ENCODE measurements at places on chromosomes 6 and 20.
A peak's percentile ranks its signal among the peaks of the same experiment; 100 is the strongest.

GRCh38 chr6:3808199-3808598 is 41.0 kb upstream of the FAM50B start:
- peak; percentile 38 for DNase-seq

GRCh38 chr20:63533871-63534393 is 3.2 kb downstream of the PTK6 start:
- no peak for DNase-seq

- DNase-seq = peak; percentile 57
Observed at GRCh38 chr6:143200167-143200770, 139.6 kb downstream of the AIG1 start.

DNA sequence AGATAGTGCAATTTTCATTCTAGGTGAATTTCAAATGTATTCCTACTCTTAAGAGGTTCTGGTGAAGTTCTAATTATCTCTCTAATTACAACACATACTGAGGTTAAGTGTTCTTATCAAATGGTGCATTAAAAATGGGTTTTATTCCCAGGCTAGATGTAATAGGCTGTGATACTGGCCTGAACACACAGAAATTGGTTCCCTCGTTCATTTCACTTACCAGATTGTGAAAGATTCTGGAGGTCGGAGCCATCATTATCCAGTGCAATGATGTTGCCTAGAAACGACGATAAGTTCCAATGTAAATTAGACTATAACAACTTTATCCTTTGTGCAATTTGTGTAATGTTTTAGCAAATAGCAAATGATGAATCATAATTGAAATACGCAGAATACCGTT is 172.6 kb upstream of the SOX4 start:
- no peak for DNase-seq

GRCh38 chr20:10470276-10470675 is 35.2 kb downstream of the SLX4IP start:
- DNase-seq = no peak

GRCh38 chr6:158775832-158776231 is 43.3 kb downstream of the EZR start:
- DNase-seq = no peak

DNA sequence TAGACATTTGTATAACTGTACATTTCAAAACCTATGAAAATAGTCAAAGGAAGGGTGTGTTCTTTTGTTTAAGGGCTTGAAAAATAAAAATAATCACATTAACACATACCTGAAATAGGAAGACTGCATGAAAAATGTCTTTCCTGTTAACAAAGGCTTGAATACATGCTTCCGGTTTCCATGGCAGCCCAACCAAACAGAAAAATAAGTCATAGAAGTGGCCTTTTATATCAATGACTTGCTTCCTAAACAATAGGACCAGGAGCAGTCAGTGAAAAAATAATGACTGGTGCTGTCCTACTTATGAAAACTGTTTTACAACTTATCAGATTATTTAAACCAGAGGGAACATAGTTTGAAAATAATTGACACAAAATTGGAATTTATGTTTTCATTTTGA is 412.6 kb upstream of the PLCB4 start:
- DNase-seq = peak; percentile 84

DNA sequence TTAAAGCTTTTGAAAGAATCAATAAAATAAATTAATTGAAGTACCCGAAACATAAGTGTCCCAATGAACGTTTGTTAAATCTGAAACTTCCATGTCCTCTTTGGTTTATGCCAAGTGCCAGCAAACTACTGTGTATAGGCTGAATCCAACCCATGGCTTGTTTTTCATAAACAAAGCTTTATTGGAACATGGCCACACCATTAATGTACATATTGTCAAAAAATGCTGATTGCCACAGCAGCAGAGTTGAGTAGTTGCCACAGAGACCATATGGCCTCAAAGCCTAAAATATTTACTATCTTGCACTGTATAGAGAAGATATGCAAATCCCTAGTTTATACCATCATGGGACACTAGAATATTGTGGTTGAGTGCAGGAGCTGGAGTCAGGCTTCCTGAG is 406.1 kb downstream of the MAFB start:
- DNase-seq = no peak

DNA sequence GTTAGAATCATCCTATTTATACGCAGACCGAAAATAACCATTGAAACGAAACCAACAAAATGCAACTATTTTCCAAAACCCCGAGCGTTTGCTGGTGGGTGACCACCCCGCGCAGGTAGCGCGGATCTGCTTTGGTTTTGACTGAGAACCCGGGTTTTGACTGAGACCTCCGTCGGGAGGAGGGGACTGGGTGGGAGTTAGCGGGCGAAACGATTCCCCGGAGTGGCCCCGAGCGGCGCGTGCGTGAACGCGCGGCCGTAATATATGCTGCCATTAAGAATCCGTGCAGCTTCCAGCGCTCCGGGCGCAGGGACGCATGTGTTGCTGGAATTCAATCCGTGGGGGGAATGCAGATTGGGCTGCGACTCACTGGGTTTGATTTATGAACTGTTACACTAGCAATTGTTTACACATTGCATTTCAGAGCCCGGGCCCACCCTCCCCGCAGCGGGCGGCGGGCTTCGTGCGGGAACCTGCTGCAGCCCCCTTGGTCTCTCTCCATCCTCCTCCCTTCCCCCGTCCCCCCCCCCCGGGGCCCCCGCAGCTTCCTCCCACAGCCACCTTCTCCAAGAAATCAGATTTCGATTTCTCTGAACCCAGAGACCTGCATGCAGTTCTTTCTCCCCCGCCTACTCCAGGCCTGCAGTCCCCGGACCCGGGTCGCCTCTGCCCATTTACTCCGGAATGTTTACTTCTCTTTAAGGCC is 9.9 kb downstream of the NRN1 start:
- peak; percentile 24 for DNase-seq

- no peak for DNase-seq
Observed at GRCh38 chr20:13234961-13235360, 13.9 kb downstream of the ISM1 start.

- DNase-seq = no peak
Observed at GRCh38 chr6:43016943-43017334, 2.9 kb downstream of the KLHDC3 start.

- DNase-seq = no peak
Observed at GRCh38 chr6:168558686-168559085, 117.7 kb downstream of the SMOC2 start.

GRCh38 chr6:25637211-25637610 is 14.8 kb upstream of the SCGN start:
- no peak for DNase-seq

- no peak for DNase-seq
Observed at GRCh38 chr6:118913161-118913560, 19.2 kb downstream of the ASF1A start.

GRCh38 chr20:50318710-50319109 is 128.1 kb downstream of the CEBPB start:
- DNase-seq = no peak

GRCh38 chr6:45032426-45032825 is 295.7 kb upstream of the RUNX2 start:
- DNase-seq = no peak

DNA sequence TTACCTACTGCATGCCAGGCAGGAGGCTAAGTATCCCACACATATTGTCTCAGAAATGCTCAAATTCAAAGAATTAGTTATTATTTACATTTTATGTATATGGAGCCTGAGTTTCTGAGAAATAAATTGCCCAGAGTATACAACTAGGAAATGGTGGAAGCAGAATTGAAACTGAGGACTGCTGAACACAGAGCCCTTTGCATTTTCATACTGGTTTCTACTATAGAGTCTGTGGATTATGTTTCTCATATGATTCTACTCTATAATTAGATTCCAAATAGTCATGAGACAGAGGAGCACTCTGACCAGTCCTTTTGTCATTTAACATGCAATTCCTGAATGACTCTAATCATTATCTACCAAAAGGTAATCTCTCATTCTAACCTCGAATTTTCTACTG is 254.3 kb downstream of the LMBRD1 start:
- no peak for DNase-seq

- no peak for DNase-seq
Observed at GRCh38 chr6:65988006-65988405, 281.0 kb upstream of the EYS start.

- DNase-seq = peak; percentile 28
Observed at GRCh38 chr6:89436226-89436625, 3.3 kb downstream of the ANKRD6 start.

DNA sequence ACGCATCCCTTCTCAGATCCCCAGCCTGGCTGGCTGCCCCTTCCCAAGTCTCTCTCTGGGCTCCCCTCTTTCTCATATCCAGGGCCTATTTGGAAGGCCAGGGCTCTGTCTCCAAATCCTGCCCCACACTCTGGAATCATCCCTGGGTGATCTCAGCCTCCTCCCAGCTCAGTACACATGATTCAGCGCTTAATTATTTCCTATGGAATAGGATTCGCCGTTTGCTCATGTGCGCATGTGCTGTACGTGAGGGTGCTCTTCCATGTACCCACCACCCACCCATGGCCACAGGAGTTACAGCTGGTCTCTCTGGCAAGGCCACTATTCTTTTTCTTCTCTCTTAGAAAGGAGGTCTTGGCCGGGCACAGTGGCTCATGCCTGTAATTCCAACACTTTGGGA is 81.7 kb upstream of the FOXP4 start:
- no peak for DNase-seq

GRCh38 chr20:35318502-35319157 is 26.4 kb upstream of the FAM83C start:
- peak; percentile 63 for DNase-seq

DNA sequence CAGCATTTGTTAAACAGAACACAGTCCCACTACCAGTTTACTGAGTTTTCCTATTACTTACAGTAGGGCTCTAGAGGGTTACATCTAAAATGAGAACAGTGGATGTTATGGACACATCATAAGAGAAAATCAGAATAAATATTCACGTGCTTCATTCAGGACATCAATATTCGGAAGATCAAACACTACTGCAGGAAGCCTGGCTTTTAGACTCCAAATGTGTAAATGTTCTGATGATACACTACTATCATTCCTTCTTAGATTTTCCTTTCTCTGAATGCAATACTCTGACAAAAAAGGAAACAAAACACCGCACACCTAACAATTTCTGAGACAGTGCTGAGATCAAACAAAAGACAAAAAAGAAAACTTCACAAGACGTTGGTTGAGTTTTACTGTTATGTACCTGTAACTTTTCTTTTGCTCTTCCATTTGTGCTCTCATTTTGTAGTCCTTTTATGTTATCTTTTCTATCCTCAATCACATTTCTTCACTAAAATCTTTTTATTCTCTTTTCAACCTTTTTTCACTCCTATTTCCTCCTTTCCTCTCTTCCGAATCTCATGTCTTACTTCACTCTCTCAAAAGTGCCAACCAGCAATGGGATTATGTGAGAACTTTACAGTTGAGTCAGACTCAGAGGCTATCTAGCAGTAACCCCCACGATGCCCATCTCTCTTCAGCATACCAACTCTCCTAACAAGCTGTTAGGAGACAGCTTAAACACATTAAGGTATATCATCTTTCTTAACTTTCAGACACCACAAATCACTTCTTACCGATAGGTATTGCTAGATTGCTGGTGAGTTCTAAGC is 1.7 kb downstream of the FAM184A start:
- no peak for DNase-seq

- DNase-seq = no peak
Observed at GRCh38 chr20:19473216-19473921, 260.9 kb downstream of the SLC24A3 start.

GRCh38 chr6:77136086-77136485 is 327.2 kb downstream of the HTR1B start:
- peak; percentile 54 for DNase-seq

DNA sequence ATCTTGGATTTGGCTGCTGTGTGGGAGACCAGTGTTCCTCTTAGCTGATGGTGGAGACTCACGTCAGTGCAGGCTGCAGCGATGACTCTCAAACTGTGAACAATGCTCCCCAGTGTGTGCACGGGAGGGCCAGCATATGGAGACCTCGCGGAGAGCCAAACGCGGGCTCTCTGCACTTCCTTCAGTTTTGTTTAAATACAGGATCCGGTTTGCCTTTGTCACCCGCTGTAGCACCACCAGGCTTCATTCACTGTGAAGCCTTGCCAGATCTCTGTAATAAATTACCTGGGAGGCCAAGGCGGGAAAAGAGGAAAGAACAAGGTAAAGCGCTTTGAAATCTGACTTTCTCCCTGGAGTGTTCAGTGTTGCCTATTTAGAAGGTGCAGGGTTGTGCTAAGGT is 30.7 kb upstream of the TMEM14A start:
- DNase-seq = peak; percentile 69

DNA sequence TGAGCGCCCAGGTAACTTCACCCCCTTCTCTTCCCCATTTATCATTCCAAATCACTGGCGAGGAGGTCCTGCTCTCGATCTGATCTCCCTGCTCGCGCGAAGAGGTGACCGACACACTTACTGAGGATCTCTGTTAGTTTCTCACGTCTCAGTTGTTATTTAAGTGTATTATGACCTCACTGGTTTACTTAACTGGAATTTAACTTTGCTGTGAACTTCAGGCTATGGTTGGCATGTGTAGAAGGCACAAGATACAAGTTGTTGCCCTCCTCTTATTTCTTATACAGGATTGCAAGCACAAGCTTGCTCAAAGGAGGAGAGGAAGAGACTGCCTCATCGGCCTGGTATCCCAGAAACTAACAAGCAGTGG is 1.2 kb downstream of the RNF217 start:
- peak; percentile 58 for DNase-seq

- peak; percentile 52 for DNase-seq
Observed at GRCh38 chr20:39823224-39823623, 861.1 kb downstream of the DHX35 start.

GRCh38 chr20:23122321-23122720 is 36.2 kb upstream of the CD93 start:
- DNase-seq = no peak

- DNase-seq = no peak
Observed at GRCh38 chr20:2920473-2920872, 47.2 kb downstream of the PTPRA start.

GRCh38 chr6:43964659-43965570 is 162.3 kb downstream of the MRPL14 start:
- no peak for DNase-seq

GRCh38 chr6:44868335-44868668 is 459.8 kb upstream of the RUNX2 start:
- no peak for DNase-seq

- no peak for DNase-seq
Observed at GRCh38 chr6:134657751-134658527, 292.0 kb downstream of the ALDH8A1 start.

GRCh38 chr6:42140756-42141602 is 1.4 kb downstream of the C6orf132 start:
- no peak for DNase-seq

DNA sequence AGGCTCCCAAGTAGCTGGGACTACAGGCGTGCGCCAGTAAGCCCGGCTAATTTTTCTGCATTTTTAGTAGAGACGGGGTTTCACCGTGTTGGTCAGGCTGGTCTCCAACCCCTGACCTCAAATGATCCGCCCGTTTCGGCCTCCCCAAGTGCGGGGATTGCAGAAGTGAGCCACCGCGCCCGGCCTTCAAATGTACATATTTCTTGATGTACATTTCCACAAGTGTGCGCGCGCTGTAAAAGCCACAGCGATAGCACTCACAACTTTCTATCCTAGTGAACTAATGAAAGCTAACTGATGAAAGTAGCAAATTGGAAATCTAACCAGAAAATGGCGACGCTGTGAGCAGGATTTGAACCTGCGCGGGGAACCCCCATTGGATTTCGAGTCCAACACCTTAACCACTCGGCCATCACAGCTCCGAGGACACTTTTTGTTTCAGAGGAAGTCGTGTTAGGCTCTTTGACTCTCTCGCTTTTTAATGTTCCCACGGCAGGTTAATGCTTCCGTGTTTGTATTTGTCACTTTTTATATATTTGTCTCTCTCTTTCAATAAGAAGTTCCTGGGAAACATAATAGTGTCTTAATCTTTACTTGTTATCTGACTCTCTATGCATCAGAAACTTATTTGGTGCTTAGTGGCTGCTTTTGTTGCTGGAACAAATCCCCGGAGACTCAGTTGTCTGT is 199.4 kb upstream of the ZNF184 start:
- peak; percentile 91 for DNase-seq
